ENCODE measurements at places on chromosomes 7 and 10.
A peak's percentile ranks its signal among the peaks of the same experiment; 100 is the strongest.

DNA sequence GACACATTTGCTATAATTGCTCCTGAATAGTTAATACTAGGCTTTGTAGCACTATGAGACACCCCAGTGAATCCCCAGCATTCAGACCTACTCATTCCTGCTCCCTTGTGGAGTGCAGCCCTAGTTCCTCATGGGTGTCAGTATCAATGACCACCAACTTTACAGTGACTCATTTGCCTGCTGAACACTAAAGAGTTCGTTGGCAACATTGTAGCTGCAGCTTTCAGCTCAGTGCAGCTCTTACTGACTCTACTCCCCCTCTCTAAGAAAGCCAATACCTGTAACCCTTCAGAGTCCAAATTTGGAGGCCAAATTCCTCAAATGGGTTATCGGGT is 127.1 kb upstream of the MTPN start:
- no peak for DNase-seq

- no peak for DNase-seq
Measured at GRCh38 chr7:77858278-77858677, 59.7 kb downstream of the PHTF2 start.

- DNase-seq = no peak
Measured at GRCh38 chr7:25720427-25720826, 431.6 kb upstream of the NFE2L3 start.

- no peak for DNase-seq
Measured at GRCh38 chr7:122306320-122307227, 2.0 kb upstream of the FEZF1 start.

DNA sequence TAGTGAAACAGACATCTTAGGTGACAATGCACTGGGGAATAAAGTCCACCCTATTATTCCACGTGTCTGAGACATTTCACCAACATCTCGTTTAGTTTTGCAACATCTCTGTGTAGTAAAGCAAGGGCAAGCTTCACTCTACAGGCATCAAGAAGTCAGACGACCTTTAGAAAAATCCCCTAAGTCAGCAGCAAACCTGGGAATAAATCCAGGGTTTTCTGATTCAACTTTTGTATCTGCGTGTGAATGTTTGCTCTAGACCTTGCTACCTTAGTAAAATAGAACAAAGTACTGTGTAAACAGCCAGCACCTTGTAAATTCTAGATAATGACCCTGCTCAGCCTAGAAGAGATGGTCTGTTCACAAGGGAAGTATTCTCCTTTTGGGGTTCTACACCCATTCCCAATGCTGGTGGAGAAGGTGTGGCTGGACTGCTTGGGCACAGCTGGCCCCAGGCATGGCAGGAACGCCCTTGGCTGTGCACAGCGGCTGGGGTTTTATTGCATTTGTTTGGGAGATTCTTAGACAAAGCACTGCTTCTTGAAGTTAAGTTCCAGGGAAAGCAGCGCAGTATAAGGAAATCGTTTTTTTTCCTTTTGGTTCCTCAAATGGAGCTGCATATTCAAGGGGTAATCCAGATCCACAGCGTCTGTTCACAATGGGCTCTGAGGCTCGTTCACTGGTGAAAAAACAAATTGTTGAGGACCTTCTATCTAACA is 38.3 kb upstream of the GALNTL5 start:
- no peak for DNase-seq

DNA sequence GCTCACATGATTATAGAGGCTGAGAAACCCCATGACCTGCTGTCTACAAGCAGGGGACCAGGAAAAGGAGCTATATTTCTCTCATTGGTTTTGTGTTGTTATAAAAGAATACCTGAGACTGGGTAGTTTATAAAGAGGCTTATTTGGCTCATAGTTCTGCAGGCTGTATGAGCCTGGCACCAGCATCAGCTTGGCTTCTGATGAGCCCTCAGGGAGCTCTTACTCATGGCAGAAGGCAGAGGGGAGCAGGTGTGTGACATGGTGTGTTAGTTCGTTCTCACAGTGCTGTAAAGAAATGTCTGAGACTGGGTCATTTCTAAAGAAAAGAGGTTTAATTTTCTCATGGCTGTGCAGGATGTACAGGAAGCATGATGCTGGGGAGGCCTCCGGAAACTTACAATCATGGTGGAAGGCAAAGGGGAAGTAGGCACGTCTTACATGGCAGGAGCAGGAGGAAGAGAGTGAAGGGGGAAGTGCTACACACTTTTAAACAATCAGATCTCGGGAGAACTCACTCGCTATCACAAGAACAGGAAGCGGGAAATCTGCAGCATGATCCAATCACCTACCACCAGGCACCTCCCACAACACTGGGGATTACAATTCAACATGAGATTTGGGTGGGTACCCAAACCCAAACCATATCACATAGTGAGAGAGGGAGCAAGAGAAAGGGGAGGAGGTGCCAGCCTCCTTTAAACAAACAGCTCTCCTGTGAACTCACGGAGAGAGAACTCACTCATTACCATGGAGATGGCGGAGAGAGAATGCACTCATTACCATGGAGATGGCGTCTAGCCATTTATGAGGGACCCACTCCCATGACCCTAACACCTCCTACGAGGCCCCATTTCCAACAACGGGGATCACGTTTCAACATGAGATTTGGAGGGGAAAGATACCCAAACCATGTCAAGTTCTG is 133.4 kb downstream of the JCAD start:
- DNase-seq = no peak

- DNase-seq = no peak
Measured at GRCh38 chr10:110346914-110347313, 42.2 kb upstream of the SMNDC1 start.

GRCh38 chr7:107810626-107811025 is 7.6 kb upstream of the SLC26A3 start:
- DNase-seq = no peak

DNA sequence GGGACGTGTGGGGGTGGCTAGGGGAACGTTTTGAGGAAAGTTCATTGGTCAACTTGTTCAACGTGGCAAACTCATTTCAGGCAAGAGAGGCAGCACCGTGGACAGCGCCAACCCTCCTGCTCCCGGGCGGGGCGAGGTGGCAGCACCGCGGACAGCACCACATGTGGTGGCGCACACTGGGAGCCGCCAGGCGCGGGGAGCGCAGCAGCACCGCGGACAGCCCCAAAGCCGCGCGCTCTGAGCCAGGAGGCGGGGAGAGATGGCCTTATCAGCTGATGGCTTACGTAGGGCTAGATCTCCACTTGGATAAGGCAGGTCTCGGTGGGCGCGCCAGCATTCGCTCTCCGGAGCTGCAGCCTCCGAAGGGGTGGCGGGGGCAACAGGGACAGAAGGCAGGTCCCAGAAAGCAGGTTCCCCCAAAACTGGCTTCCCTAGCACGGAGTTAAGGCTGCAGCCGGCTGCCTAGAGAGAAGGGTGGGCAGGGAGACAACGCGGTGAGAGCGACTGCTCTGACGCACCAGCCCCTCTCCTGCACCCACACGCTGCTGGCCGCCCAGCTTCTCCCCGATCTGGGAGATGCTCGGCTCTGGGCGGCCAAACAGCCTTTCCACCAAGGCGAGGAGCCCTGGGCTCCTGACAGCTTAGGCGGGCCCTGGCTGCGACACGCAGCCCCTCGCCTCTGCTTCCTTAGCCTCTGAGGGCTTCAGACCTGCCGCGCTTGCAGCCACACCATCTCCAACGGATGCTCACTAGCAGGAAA is at the start of gene HTR5A:
TSS of gene HTR5A (plus strand) at position 333 of the 760 bp plus-strand sequence. CDS start 576 bp downstream, outside the sequence.
- DNase-seq = peak; percentile 67
